Endothelial cell (in vitro differentiated cells): ENCODE measurements at places on chromosomes 3 and 15. TPM values are rescaled to one million over a fixed set of nuclear protein-coding genes. Genes with fewer than 3 reads are reported as not detected.

DNA sequence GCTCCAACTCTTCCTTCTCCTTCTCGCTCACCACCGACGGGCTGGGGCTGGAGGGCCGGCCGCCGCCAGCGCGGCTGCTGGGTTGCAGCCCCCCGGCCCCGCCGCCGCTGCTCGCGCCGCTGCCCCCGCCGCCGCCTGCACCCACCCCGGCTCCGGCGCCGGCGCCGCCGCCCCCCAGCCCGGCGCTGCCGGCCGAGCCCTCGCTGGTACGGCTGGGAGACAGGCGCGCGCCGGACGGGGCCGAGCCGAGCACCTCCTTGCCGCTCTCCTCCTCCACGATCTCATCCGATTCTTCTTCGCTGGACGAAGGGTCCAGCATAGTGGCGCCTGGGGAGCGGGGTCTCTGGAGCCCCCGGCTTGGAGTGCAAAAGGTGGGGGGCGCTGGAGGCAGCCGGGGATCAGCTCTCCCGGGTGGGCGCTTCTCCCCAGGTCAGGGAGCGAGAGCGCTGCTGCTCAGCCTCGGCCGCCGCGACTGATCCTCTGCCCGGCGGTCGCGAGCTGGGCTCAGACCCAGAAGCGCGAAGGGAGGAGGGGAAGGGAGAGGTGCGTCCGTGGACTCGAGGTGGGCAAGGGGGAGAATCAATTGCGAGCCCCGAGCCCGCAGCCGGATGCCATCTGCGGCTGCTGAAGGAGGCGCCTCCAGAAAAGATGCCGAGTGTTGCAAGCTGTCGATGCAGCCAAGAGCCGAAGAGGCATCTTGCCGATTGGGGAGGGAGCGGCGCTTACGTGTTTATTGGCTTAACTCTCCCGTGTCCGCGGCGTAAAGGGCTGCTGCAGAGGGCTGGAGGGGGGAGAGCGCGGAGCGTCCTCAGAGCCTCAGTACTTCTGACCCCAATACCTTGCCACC, at the start of gene CADPS:
TSS of gene CADPS (minus strand) at position 706 of the 847 bp plus-strand sequence. CDS start at position 319, 387 bp downstream.
- H3K36me3 ChIP-seq, result no peaks in the 10 kb centered on the region
- peak within 1 kb of the TSS; percentile 85 for H3K4me3 ChIP-seq
- no peak within 1 kb of the TSS for H3K27ac ChIP-seq
- peaks cover 3% of the 10 kb centered on the region for H3K27me3 ChIP-seq
- peaks cover 11% of the 10 kb centered on the region for H3K4me1 ChIP-seq

GRCh38 chr3:171358881-171359198, 101.4 kb downstream of the TNIK start:
- peaks cover 11% of the 10 kb centered on the region for H3K27me3 ChIP-seq
- peaks cover 6% of the 10 kb centered on the region for H3K36me3 ChIP-seq
- H3K4me3 ChIP-seq, result no peak overlapping the region
- DNase-seq, result no peak
- H3K27ac ChIP-seq, result peak overlapping the region; percentile 99

DNA sequence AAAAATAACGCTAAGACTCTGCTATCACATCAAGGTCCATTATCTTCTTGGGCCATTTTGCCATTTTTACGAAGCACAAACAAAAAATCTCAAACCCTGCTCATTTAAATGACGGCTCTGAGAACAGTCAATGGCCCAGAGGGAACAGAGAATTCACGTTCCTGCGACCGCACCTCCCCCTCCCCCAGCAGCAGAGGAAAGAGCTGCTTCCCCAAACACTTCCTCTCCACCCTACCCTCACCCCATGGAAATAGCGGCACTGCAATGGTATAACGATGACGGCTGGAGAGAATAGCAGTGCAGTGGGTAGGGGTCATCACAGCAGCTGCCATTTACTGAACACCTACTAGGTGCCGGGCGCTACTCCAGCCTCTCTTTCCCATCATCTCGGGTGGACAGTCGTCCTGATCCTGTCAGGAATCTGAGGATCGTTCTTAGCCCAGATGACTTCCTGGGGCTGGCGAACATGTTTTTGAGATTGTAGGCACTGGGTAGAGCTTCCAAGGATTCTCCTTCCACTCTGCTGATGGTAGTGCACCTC, 113.3 kb downstream of the IQSEC1 start:
- H3K27ac ChIP-seq, result peak overlapping the region; percentile 95
- peak; percentile 55 for DNase-seq
- peak overlapping the region; percentile 56 for H3K4me3 ChIP-seq
- peaks cover 7% of the 10 kb centered on the region for H3K36me3 ChIP-seq
- peaks cover 24% of the 10 kb centered on the region for H3K27me3 ChIP-seq

- H3K4me1 ChIP-seq, result peaks cover 53% of the 10 kb centered on the region
- H3K36me3 ChIP-seq, result peaks cover 65% of the 10 kb centered on the region
- peak overlapping the region; percentile 86 for H3K27ac ChIP-seq
- DNase-seq, result no peak
- H3K27me3 ChIP-seq, result peaks cover 7% of the 10 kb centered on the region
- peak overlapping the region; percentile 33 for H3K4me3 ChIP-seq
These were observed 318.6 kb upstream of the LRRFIP2 start for GRCh38 chr3:37492977-37493471.

DNA sequence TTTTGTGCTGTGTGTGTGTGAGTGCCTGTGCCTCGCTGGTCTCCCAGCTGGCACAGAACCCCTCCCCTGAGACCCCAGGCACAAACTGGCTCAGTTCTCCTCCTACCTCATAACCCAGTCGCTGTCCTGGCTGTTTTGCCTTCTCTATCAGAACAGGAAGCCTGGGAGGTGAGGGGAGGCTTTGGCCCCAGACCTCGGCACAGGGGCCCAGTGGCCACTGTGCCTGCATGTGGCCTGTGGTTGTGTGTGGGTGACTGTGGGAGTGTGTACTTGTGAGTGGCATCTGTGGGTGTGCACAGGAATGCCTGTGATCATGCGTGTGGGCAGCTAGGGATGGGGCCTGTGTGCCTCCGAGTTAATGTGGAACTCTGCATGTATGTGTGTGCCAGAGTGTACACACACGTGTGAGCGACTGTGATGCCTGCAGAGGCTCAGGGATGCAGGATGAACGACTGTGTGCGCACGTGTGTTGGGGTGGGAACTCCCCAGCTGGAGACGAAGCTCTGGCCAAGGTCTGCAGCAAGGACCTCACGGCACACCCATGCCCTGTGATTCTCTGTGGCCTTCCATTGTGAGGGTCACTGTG, 32.3 kb downstream of the PSTPIP1 start:
- H3K27me3 ChIP-seq, result peaks cover 15% of the 10 kb centered on the region
- no peak overlapping the region for H3K27ac ChIP-seq
- H3K36me3 ChIP-seq, result no peaks in the 10 kb centered on the region
- DNase-seq, result no peak

DNA sequence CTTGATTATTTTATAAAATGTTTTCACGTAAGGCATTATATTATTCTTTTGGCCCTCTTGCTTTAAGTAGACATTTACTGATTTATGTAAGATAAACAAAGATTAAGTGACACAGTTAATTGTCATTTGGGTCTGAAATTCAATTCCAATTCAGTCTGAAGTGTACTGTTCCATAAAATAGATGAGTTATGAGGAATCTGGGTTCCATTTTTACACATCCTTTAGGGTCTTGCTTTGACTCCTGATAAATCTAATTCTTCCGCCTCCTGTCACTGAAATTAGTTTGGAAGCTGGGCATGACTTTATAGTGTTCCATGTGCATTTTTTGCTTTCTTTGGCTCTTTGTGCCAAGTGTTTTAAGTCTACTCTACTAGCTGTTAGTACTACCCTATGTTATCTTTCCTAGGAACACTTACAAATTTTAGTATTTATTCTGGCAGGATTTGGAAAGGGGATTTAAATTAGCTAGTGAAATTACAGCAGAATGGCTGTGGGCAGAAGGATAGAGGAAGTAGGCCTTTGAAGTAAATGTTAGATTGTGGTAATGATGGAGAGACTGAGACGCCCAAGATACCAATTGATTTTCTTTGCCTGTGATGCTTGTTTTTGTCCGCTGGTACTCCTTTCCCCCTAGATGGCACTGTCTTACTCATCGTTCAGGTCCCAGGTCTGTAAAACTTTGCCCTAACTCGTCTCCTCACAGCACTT, 14.3 kb downstream of the ARL8B start:
- H3K4me1 ChIP-seq, result no peaks in the 10 kb centered on the region
- no peak overlapping the region for H3K27ac ChIP-seq
- H3K4me3 ChIP-seq, result no peak overlapping the region
- peaks cover under 1% of the 10 kb centered on the region for H3K36me3 ChIP-seq
- H3K27me3 ChIP-seq, result no peaks in the 10 kb centered on the region

Gene RIOX2
- 13.4 TPM for total RNA-seq

DNA sequence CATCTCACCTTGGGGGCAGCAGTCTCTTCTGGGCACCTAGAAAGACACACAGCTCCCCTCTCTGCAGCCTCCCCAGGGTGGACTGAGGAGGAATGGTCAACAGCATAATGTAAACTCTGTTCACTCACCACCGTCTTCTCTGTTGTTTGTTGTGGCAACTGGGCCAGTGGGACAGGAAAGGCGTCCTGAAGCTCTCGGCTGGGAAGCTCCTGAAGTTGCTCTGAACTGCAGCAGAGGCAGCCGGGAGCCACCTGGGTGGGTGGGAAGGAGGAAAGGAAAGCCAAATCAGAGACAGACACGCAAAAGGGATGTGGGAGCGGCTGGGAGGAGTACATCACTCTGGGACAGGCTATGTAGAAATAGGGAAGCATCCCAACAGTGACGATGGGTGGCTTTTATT, 52.7 kb downstream of the MYLK start:
- H3K4me1 ChIP-seq, result no peaks in the 10 kb centered on the region
- H3K36me3 ChIP-seq, result peaks cover 11% of the 10 kb centered on the region
- peaks cover 4% of the 10 kb centered on the region for H3K27me3 ChIP-seq
- no peak for DNase-seq
- no peak overlapping the region for H3K4me3 ChIP-seq
- H3K27ac ChIP-seq, result no peak overlapping the region

Gene SLCO2A1
- total RNA-seq, result 3.8 TPM

DNA sequence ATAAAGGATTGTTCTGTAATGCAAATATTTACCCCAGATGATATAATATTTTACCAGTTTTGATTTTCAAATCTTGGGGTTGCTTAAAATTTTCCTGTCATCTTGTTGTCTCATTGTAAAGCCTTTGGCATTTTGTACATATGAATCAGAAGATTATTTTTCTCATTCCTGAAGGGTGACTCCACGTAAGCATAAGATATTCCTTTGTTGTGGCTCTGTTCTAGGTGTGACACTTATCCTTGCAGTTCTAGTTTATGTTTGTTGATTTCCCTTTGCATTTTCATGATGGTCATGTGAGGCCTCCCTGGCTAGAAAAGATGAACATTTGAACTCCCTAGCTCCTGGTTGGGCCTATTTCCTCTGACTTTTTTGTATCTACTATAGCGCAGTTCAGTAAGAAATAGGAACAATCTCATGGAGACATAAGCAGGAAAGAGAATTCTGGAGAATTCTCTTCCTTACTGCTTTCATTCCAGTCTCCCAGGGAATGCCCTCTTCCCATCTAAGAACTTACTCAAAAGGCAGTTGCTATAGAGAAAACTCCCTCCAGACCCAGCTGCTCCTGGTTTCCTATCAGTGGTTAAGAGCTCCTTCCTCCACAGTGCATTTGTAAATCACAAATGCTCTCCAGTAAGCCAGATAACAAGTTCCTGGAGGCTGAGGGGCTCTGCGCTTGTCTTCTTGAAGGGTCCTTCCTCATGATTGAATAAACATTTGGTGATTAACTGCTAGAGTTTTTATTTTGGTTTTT, 124.7 kb downstream of the WNT5A start:
- H3K4me3 ChIP-seq, result no peak overlapping the region
- H3K36me3 ChIP-seq, result no peaks in the 10 kb centered on the region

DNA sequence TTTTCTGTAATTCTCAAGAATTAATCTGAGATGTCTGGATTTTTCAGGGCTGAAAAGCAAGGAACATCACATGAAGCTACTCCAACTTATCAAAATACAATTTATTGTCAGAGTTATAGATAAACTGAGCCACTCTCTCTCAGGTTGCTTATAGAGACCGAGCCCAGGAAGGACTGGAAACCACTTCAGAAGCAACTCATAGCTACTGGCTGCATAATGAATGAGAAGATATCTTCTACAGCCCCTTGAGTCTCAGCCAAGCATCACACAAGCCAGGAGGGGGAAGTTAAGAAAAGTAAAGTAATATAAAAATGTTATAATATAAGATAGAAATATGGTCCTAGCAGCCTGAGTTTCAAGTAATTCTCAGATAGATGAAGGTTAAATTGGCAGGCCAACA, 186.0 kb downstream of the TNIK start:
- H3K4me3 ChIP-seq, result no peak overlapping the region
- H3K27ac ChIP-seq, result no peak overlapping the region
- no peaks in the 10 kb centered on the region for H3K36me3 ChIP-seq
- peaks cover 12% of the 10 kb centered on the region for H3K4me1 ChIP-seq

DNA sequence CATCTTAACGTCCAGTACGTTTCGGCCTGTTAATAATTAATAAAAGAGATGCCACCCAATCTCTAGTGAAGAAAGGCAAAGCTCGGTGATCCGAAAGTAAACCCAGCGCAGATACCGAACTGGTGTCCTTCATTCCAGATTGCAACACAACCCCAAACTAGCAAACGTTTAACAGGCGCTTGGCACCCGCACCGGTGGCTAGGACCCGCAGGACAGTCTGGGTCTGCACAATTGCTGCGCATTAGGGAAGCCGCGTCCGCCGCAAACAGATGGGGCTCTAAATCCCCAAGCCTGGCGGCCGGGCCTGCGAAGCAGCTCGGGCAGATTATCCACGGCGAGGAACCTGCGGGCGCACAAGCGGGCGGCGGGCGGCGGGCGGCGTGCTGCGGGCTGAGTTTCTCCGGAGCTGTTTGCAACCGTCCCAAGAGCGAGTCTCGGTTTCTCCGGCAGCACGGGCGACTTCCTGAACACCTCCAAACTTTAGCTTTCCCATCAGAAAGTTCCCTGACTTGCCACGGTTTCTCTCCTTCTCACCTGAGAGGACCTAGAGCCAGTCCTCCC, 112.1 kb upstream of the ICE2 start:
- peaks cover 4% of the 10 kb centered on the region for H3K36me3 ChIP-seq
- DNase-seq, result peak; percentile 57
- H3K27ac ChIP-seq, result no peak overlapping the region
